Aorta (tissue), 5 donors: ENCODE measurements at places on chromosomes 3 and 15. TPM values are rescaled to one million over a fixed set of nuclear protein-coding genes. Genes with fewer than 3 reads are reported as not detected.

Gene NTRK3
- 79.2 TPM for total RNA-seq

DNA sequence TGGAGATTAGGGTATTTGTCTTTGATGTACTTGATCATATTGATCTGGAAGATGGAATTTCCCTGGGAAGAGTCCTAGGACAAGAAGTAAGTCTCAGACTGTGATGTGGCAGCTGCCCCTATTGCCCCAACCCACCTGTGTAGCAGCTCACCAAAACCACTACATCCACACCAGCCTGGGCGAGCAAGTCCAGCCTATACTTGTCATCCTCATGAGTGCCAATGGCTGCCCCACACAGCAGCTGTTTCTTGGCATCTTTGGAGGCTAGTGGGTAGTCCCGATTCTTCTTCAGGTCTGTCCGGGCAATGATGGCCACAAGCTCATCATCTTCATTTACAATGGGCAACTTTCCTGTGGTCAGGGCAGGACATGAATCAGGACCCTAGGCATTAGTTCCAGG is 2.7 kb downstream of the IMPDH2 start:
- DNase-seq = no peak

Gene SNTN
- not detected for total RNA-seq

DNA sequence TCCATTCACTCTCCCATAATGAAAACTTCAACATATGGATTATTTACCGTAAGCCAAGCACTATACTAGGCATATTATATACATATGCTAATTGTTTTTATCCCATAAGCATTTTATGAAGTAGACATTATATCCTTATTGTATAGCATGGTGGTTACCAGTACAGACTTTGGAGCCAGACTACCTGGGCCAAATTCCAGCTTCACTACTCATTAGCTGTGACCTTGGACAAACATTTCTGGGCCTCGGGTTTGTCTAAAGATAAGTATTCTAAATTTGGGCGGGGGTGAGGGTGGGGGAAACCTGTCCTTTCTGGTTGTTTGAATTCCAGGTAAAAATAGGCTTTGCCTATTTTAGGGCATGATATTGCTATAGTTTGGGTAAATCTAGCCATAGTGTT is 66.5 kb upstream of the P2RY1 start:
- DNase-seq = no peak

Gene PPP4R2
- total RNA-seq = 70.7 TPM

Gene CAND2
- 24.4 TPM for total RNA-seq

GRCh38 chr3:125332504-125332903 is 42.6 kb downstream of the ZNF148 start:
- DNase-seq = no peak

Gene KLHDC8B
- 27.0 TPM for total RNA-seq

DNA sequence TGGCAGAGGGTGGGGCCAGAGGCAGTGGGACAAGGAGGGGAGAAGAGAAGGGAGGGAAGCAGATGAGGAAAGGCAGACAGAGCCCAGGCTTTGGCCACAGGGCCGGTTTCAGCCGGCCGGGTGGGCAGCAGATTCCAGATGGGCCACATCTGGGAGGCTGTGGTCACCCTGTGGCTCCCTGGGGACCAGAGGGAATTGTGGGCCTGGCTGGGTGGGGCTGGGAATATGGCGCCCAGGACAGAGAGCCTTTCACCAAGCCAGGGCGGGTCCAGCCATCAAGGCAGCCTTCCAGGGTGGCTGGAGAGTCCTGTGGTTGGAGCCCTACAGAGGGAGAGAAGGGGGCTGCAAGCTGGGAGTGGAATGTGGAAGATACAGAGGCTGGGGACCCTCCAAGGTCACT is 18.9 kb downstream of the PTH1R start:
- DNase-seq = peak; percentile 34

GRCh38 chr15:31021067-31021665 is 29.7 kb upstream of the MTMR10 start:
- DNase-seq = no peak

GRCh38 chr15:72516777-72517176 is 42.6 kb downstream of the ARIH1 start:
- DNase-seq = no peak

GRCh38 chr3:182292591-182292990 is 500.7 kb upstream of the ATP11B start:
- no peak for DNase-seq

GRCh38 chr15:96374499-96374898 is 44.0 kb downstream of the NR2F2 start:
- DNase-seq = no peak

GRCh38 chr3:160686955-160687535 is 10.1 kb downstream of the ARL14 start:
- no peak for DNase-seq

DNA sequence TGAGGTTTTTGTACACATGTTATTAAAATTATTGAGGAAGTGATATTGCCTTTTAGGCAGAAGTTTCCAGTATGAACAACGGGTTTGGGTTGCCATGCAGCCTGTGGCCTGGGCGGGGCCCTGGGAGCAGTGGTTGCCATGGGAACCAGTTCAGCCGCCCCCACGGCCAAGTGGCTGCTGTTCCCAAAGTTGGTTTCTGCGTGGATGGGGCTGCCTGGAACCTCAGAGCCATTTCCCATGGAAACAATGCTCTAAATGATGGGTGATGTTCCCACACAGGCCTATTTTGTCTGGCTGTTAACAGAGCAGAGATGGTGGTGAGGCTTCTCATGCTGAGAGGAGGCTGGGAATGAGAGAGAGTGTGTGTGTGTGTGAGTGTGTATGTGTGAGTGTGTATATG is 19.5 kb downstream of the MRAS start:
- peak; percentile 89 for DNase-seq

DNA sequence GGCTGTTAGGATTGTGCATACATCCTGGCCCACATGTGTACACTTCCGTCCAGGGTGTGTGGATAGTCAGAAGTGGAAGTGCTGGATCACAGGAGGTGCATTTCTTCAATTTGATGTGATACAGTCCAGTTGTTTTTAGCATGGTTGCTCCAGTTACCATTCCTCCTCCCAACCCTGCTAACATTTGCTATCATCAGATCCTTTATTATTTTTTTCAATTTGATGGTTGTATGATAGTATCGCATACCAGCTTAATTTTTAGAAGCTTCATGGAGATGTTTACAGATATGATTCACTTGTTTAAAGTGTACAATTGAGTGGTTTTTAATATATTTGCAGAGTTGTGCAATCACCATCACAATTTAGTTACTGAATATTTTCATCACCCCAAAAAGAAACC is 202.7 kb downstream of the ITPR1 start:
- no peak for DNase-seq

- no peak for DNase-seq
These were observed 108.4 kb upstream of the SLC6A11 start for GRCh38 chr3:10707400-10708215.

- no peak for DNase-seq
These were observed 49.1 kb downstream of the PXYLP1 start for GRCh38 chr3:141280690-141281089.

DNA sequence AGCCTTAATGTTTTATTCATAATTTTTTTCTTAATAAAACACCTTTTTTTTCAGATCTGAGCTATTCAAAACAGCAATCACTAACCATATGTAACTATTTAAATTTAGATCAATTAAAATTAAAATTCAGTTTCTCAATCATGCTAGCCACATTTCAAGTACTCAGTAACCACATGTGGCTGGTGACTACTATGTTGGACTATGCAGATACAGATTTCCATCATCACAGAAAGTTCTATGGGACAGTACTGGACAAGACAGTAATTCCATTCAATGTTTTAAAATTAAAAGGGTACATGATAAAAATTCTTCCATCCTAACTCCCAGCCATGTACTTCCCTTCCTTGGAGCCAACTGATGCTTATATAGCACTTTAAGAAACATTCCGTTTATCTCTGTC is 119.3 kb downstream of the GLDN start:
- no peak for DNase-seq

- DNase-seq = no peak
These were observed 30.8 kb downstream of the SH3GL3 start for GRCh38 chr15:83477808-83478537.

- no peak for DNase-seq
These were observed 4.6 kb downstream of the TMEM266 start for GRCh38 chr15:76064375-76064774.

GRCh38 chr15:69848096-69848495 is 249.6 kb downstream of the TLE3 start:
- DNase-seq = no peak

DNA sequence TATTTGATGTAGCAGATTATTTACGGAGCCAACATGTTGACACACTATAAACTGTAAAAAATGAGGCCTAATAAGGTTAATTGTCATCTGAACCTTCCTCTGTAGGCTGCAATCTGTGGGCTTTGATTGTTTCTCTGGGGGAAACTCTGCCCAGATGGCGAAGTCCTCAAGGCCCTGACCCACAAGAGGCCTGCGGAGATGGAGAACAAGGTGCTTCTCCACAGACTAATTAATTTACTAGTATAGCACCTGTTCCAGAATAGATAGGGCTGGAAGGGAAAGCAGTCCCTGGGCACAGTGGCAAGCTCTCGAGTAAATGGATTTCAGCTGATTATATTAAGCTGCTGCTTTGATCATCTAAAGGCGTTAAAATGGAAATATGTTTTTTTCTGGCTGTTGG is 338.8 kb upstream of the DNAJC19 start:
- DNase-seq = no peak

DNA sequence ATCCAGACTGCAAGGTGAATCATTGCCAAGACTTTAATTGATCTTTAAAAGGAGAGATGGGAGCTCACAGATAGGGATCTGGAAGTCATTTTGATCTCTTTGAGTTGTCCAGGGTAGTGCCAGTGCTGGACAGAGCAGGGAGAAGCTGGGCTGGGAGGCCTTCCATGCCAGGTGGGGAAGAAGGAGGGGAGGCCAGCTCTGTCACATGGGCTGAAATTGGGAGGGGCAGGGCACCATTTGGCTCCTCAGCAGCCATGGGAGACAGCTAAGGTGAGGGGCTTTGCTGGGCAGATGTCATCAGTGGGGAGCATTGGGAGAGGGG is 23.4 kb downstream of the SMAD6 start:
- peak; percentile 32 for DNase-seq

DNA sequence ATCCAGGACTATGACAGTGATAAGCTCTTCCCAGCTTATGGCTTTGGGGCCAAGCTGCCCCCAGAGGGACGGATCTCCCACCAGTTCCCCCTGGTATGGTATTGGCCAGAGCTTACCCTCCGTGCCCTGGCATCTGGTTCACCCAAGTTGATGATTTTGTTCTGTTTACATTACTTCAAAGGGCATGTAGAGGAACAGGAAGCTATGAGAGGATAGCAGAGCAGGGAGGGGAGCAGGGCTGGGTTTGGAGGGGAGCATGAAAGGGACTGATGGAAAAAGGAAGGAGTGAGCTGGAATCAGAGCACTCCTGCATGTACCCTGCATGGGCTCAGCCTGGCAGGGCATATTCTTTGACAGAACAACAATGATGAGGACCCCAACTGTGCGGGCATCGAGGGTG is 13.4 kb upstream of the BRPF1 start:
- DNase-seq = no peak

DNA sequence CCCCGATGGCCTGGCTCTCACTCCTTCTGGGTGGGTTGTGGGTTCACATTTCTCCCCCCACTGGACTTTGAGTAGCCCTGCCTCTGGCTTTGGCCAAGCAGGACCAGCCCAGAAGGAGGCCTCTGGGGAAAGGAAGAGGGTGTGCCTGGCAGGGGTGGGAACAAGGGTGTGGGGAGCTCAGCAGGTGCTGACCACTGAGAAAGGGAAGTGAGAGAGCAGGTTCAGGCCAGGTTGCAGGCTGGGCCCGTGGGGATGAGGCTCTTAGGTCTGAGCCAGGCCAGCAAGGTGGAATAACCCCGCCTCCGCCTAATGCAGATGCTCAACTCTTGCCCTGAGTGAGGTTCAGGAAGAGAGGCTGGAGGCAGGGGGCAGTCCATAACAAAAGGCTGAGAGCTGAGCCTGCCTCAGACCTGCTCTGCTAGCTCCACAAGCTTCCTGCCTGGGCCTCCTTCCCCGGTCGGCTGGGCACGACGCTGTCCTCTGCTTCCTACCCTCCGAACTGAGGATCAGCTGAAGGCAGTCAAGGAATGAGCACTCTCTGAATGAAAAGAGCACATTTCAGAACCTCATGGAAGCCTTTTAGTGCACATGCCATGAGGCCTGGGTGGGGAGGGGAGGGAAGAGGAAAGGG is 82.7 kb downstream of the TLE3 start:
- DNase-seq = peak; percentile 62

Gene WDR93
- not detected for total RNA-seq

DNA sequence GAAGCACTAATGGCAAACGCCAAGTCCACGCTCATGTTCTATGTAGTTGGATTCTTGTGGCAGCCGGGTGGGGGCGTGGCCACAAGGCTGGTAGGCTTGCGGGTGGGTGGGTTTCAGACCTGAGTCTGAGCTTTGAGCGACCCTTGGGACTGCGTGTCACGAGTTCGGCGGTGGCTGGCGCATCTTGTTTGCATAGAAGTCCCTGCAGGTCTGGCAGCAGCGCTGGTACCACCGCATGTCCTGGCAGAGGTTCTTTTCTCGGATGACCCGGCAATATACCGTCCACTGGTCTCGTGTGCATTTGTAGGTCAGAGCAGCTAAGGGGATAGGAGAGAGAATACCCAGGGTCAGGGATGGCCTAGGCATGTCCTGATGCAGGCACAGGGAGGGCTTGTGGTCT is 241.0 kb upstream of the LYSMD4 start:
- DNase-seq = peak; percentile 64

GRCh38 chr15:58593870-58594269 is 155.6 kb downstream of the ADAM10 start:
- DNase-seq = no peak

- no peak for DNase-seq
These were observed 100.8 kb upstream of the ALDH1A3 start for GRCh38 chr15:100778831-100779288.

Gene ACAN
- total RNA-seq = 312 TPM

GRCh38 chr3:153287017-153287416 is 125.0 kb downstream of the RAP2B start:
- DNase-seq = no peak

Gene PATL2
- total RNA-seq = 1.3 TPM

Gene TAMM41
- total RNA-seq = 27.4 TPM

- DNase-seq = no peak
These were observed 67.0 kb downstream of the MCTP2 start for GRCh38 chr15:94298364-94298763.

GRCh38 chr3:32575451-32576113 is 4.9 kb upstream of the DYNC1LI1 start:
- DNase-seq = no peak

Gene LTF
- 5.5 TPM for total RNA-seq

GRCh38 chr15:77187751-77188464 is 117.0 kb upstream of the TSPAN3 start:
- DNase-seq = no peak

GRCh38 chr3:59442046-59442445 is 392.2 kb upstream of the CFAP20DC start:
- no peak for DNase-seq

Gene CCDC54
- not detected for total RNA-seq

DNA sequence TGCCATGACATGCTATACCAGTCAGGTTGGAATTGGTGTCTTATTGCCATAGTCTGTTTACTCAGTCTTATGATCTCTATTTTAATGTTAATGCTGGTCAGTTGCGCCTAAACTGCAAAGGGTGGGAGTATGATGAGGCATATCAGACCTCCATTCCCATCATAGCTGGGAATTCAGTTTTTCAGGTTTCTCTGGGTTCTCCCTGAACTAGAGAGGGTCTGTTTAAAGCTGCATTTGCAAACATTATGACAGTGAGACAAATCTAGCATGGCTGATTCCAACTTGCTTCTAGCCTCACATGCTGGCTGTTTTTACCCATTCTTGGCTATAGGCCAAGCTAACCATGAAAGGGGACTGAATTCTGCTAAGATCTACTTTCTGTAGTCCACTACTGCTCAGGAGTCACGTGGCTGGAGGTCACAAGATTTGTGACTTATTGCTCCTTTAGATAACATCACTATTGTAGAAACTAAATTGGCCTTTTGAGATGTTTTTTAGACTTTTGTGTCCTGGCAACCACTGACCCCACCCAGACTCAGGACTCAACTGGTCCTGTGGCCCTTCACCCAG is 96.5 kb downstream of the TGFBR2 start:
- no peak for DNase-seq
